ENCODE measurements at places on chromosomes 1 and 21. TPM values are rescaled to one million over a fixed set of nuclear protein-coding genes. Genes with fewer than 3 reads are reported as not detected.
A peak's percentile ranks its signal among the peaks of the same experiment; 100 is the strongest.

Gene SMCP
- not detected for total RNA-seq

Gene PRAMEF12
- not detected for total RNA-seq

Gene C21orf91
- total RNA-seq, result 20.0 TPM

Gene MAP3K21
- 40.1 TPM for total RNA-seq

Gene USH2A
- under 0.01 TPM for total RNA-seq

Gene FAM110D
- 0.24 TPM for total RNA-seq

Gene IGSF3
- 32.9 TPM for total RNA-seq

Gene FCRL1
- not detected for total RNA-seq

Gene GDAP2
- total RNA-seq, result 28.0 TPM

Gene CCDC190
- not detected for total RNA-seq

Gene GNAT2
- 0.21 TPM for total RNA-seq

Gene TMEM240
- 5.1 TPM for total RNA-seq

Gene SYT6
- total RNA-seq, result 41.7 TPM

- DNase-seq, result no peak
Measured at GRCh38 chr1:221625026-221625425, 116.9 kb downstream of the DUSP10 start.

- peak; percentile 8 for DNase-seq
Measured at GRCh38 chr1:192860478-192861185, 51.8 kb downstream of the RGS2 start.

- no peak for DNase-seq
Measured at GRCh38 chr1:59484096-59484495, 187.2 kb downstream of the FGGY start.

- peak; percentile 33 for DNase-seq
Measured at GRCh38 chr1:175864625-175865024, 121.2 kb upstream of the TNR start.

- DNase-seq, result peak; percentile 42
Measured at GRCh38 chr1:187794561-187794960, 965.8 kb downstream of the PLA2G4A start.

GRCh38 chr1:165542647-165543046, 1.2 kb upstream of the LRRC52 start:
- no peak for DNase-seq

GRCh38 chr1:18413541-18414305, 67.0 kb upstream of the KLHDC7A start:
- DNase-seq, result no peak

DNA sequence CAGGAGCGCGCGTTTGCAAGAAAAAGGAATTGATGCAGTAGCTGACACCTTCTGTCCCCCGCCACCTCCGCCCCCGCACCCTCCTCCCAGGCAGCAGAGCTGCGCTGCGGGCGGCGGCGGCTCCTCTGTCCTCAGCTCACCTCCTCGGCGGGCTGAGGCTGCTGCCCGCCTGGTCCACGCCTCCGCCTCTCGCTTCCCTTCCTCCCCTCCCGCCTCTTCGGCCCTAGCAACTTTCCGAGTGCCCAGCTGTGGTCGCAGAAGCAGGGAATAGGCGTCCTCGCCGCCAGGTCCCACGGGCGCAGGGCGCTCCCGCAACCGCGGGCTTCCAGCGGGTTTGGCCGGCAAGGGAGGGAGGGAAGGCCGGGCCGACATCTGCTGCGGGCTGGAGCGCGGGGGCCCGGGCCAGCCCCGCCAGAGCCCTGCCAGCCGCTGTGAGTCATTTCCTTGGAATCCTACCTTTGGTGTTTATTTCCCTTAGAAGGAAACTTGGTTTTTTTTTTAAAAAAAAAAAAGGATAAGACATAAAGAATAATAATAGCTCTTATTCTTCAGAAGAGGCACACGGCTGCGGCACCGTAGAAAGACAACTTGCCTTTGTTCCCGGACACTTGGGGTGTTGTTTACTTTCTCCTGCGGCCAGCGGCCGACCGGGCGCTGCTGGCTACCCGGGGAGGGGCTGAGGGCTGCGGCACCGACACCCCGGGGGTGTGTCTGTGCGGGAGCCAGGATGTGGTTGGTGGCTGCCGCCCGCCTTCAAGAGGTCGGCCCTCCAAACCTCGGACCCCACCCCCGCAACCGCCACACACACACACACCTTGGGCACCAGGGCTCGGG, 1.1 kb downstream of the SERTAD4 start:
- peak; percentile 68 for DNase-seq

DNA sequence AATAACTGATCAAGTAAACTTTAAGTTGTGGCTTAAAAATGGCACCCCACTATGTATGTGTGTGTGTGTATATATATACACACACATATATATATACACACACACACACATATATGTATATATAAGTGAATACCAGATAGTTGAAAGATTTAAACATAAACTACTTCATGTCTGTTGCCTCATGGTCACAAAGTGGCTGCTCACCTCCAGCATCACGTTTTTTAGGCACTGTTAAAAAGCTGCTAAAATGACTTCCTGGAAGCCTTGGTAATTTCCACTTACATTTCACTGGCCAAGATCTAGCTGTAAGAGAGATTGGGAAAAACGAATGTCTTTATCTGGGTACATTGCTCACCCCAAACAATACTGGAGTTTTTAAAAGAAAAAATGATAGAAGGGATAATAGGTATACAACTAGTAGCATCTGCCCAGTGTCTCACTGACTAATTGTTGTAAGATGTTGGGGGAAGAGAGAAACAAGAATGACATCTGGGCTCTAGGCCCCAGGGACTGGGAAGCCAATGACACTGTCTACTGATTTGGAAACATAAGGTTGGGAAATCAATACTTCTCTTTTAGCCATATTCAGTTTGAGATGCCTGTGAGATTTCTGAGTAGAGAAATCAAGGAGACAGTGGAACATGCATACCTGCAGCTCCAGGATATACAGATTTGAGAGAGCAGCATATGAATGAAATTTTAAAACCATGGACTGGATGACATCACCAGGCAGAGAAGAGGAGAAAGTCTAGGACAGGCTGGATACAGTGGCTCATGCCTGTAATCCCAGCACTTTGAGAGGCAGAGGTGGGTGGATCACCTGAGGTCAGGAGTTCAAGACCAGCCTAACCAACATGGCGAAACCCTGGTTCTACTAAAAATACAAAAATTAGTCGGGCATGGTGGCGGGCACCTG, 42.8 kb downstream of the CLDN14 start:
- DNase-seq, result no peak

DNA sequence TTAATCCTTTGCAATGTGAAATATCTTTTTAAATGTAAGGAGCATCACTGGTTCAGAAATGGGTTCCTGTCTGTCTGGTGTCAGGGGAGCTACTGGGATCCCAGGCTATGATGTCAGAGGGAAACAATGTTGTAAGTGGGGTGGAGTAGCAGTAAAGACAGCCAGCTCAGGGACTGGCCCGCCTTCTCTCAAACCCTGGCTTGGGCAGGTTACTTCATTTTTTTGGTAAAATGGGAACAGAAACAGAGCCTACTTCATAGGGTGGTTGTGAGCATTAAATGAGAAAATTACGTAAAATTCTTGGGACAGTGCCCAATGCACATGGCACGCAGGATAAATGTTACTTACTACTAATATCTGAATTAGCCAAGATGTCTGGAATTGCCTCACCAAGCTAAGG, 30.7 kb upstream of the IL20 start:
- DNase-seq, result no peak

GRCh38 chr1:176789571-176790090, 326.7 kb downstream of the PAPPA2 start:
- no peak for DNase-seq

DNA sequence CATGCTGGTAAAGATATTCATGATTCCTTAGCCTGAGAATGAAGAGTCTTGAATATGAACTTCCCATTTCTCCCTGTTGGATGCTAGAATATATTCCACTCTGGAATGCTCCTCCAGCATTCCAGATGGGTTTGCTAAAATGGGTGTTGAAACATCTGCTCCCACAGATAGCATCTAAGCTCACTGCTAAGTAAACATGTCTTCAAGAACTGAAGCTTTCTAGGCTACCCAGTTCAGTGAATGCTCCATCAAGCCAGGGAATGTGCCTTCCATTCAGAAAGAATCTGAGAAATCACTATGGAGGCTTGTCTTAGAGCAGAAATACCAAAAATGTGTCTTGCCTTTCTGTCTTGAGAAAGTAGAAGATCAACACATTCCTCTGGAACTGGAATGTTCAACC, 81.1 kb downstream of the TNFSF18 start:
- DNase-seq, result peak; percentile 8

- DNase-seq, result peak; percentile 84
Measured at GRCh38 chr1:35929730-35930592, 944 bp upstream of the AGO3 start.

- no peak for DNase-seq
Measured at GRCh38 chr1:48846441-48846840, 69.8 kb upstream of the BEND5 start.

GRCh38 chr1:159977364-159978106, 23.5 kb upstream of the SLAMF9 start:
- DNase-seq, result no peak

DNA sequence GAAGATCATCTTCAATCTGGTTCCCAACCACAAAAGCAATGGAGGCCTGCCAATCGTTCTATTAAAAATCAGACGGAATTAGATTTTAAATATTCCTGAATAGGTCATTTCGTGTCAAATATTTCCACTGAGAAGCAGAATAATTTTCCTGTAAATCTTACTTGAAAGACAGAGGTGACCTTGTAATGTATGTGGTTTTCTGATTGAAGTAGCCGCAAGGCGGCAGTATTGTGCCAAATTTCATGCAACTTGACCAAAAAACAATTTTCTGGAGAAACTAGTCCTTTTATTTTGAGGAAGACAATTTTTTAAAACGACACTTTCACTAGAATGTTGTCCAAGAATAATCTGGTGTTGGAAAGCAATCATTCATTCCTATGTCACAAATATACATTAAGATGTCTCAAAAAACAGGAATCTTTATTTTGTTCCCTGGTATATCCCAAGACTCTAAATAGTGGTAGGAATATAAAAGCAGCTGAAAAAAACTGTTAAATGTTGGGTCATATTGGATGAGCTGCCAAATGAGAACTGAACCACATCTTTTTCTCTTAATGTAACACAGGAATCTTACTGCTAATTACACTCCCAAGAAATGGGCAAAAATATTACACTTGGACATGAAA, 33.6 kb downstream of the SPAG17 start:
- peak; percentile 76 for DNase-seq

- DNase-seq, result no peak
Measured at GRCh38 chr1:145771056-145771455, 51.8 kb downstream of the CD160 start.

DNA sequence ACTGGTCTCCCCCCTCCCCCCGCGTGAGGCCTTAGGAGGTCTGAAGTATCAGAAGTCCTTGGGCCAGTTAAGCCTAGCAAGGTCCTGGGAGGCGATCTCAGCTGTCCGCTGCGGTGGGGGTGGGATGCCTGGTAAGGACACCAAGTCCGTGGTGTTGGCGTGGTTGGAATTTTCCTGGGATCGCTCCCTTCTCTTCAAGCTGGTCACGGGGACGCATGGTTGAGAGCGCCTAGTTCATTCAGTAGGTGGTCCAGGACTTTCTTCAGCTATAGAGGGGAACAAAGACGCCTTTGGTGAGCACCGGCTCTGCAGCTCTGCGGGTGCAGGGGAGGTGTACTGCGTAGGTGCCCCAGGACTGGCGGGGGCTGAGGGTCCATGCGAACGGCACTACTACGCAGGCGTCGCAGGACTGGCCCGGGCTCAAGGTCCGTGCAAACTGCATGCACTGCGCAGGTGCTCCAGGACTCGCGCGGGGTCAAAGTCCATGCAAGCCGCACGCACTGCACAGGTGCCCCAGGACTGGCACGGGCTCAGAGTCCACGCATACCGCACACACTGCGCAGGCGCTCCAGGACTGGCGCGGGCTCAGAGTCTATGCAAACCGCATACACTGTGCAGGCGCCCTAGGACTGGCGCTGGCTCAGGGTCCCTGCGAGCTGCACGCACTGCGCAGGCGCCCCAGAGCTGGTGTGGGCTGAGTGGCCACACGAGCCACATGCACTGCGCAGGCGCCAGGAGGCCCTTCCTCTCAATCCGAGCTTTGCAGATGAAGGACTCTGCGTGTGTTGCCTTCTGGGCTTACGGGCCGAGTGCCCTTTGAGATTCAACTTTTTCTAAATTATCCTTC, 36.6 kb upstream of the HMGN1 start:
- no peak for DNase-seq

- DNase-seq, result no peak
Measured at GRCh38 chr1:29120367-29120766, 3.3 kb downstream of the TMEM200B start.

- DNase-seq, result no peak
Measured at GRCh38 chr1:214380396-214380795, 99.4 kb downstream of the SMYD2 start.

GRCh38 chr21:35238119-35238518, 189.0 kb upstream of the RUNX1 start:
- DNase-seq, result no peak

DNA sequence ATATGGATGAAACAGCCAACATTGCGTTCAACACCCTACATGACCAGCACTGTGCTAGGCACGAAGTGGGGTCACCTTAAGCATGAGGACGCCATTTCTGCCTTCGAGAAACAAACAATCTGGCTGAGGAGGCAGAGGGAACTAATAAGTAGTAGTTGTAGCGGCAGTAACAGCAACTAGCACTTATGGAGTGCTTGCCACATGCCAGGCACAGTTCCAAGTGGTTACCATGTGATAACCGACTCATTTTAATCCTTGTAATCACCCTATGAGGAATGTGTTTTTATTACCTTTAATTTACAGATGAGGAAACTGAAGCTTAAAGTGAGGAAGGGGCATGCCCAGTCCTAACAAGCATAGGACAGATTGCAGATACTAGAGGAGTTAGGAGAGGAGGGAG, 33.7 kb downstream of the KCND3 start:
- DNase-seq, result no peak

DNA sequence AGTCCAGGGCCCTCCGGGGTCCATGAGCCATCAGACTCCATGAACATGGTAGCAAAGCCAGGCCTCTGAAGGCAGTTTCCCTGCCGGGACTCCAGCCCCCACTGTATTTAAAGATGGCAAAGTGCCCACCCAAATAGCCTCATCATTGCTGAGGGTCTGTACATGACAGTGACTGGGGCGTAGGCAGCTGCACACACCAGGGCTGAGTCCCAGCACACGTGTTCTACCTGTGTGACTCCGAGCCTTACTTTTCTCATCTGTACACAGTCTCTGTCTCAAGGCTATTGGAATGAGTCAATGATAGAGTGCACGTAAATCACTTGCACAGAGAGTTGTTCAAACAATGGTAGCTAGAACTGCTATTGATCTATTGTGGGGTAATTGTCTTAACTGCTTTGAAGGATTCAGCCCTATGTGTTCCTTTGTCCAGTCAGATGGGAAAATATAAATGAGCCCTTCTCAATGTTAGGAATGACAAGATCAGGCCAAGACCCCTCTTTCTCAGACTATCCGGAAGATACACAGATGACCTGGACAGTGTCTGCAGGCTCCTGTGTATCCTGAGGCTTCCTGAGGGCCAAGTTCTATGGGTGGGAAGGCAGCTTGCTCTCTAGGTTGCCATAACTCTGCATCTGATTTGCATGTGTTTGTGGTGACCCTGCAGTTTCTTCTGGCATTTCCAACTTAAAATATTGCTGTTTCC, 48.9 kb downstream of the RASSF5 start:
- no peak for DNase-seq
